ENCODE measurements at places on chromosomes 7 and 10. TPM values are rescaled to one million over a fixed set of nuclear protein-coding genes. Genes with fewer than 3 reads are reported as not detected.

The C7orf25 gene
- 3.3 TPM for total RNA-seq

The CPA1 gene
- total RNA-seq, result not detected

The SLC16A12 gene
- total RNA-seq, result 3.2 TPM

The LRRC61 gene
- total RNA-seq, result 0.19 TPM

The SPDYE5 gene
- not detected for total RNA-seq

The UCN3 gene
- total RNA-seq, result not detected

The GNG11 gene
- total RNA-seq, result 146 TPM

The LDB3 gene
- total RNA-seq, result not detected

The TMEM26 gene
- total RNA-seq, result 0.09 TPM

The CACNA2D1 gene
- total RNA-seq, result 49.0 TPM

The AKR1C8 gene
- not detected for total RNA-seq

The KLF14 gene
- not detected for total RNA-seq

The CUX1 gene
- total RNA-seq, result 45.4 TPM

The OR2A12 gene
- not detected for total RNA-seq

The ZDHHC6 gene
- 29.4 TPM for total RNA-seq

The SLC18A2 gene
- total RNA-seq, result not detected

The AKR1C4 gene
- total RNA-seq, result not detected

The AP3M1 gene
- 29.9 TPM for total RNA-seq

The CALML3 gene
- total RNA-seq, result not detected

The PNLIPRP2 gene
- total RNA-seq, result not detected

The HOGA1 gene
- 0.09 TPM for total RNA-seq

The CALD1 gene
- total RNA-seq, result 204 TPM

The FAM180A gene
- total RNA-seq, result not detected

Data from endothelial cell of coronary artery (primary cell).